Stimulated activated CD8-positive, alpha-beta memory T cell treated with anti-CD3 and anti-CD28 coated beads, Interleukin-7, amount 100 ng/mL, for 1 hour (primary cell): ENCODE measurements at places on chromosomes 4 and X.

- DNase-seq, result no peak
Observed at GRCh38 chrX:98607739-98608138, 1724.0 kb downstream of the RPA4 start.

- DNase-seq, result no peak
Observed at GRCh38 chrX:37060999-37061398, 52.8 kb downstream of the FAM47C start.

DNA sequence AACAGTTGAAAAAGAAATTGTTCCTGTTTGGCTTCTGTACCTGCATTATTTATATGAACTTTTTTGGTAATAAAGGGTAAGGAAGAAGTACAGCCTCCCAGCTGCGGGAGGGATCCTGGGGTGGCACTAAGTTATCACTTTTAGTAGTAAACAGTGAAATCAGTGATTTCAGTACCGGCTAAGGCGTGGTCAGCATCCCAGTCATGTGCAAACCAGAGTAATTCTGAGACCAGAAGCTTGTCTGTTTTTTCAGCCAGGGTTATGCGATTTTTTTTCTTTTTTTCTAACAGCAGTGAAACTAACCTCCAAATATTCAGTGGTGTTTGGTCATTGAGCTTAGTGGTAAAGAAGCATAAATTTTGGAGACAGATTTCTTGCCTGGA is 3.3 kb downstream of the EGF start:
- DNase-seq, result no peak

- DNase-seq, result no peak
Observed at GRCh38 chr4:52968241-52968640, 106.1 kb downstream of the RASL11B start.

DNA sequence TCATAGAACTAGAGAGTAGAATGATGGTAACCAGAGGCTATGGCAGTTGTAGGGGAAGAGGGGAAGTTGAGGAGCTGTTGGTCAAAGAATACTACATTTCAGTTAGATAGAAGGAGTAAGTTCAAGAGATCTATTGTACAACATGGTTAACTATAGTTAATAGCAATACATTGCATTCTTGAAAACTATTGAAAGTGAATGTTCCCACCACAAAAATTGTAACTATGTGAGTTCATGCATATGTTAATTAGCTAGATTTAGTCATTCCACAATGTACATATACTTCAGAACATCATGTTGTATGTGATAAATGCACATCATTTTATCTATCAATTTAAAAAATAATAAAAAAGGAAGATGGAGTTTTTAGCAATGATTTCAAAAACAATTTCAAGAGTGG is 125.3 kb upstream of the IL15 start:
- DNase-seq, result no peak

GRCh38 chr4:18192901-18193300 is 171.3 kb upstream of the LCORL start:
- DNase-seq, result no peak

DNA sequence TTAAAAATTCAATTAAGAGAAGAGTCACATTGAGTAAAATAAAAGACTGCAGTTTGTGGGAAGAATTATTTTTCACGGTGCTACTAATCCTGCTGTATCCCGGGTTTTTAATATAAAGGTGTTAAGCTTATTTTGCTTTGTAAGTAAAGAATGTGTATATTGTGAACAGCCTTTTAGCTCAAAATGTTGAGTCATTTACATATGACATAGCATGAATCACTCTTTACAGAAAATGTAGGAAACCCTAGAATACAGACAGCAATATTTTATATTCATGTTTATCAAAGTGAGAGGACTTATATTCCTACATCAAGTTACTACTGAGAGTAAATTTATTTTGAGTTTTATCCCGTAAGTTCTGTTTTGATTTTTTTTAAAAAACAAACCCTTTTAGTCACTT is 39.7 kb downstream of the IRS4 start:
- DNase-seq, result no peak

- no peak for DNase-seq
Observed at GRCh38 chr4:623914-624566, 1.3 kb upstream of the PDE6B start.

- no peak for DNase-seq
Observed at GRCh38 chr4:107473126-107473525, 246.9 kb downstream of the PAPSS1 start.
